Diencephalon (tissue), 1 donor: ENCODE measurements at places on chromosomes 1 and 21. TPM values are rescaled to one million over a fixed set of nuclear protein-coding genes. Genes with fewer than 3 reads are reported as not detected.

The PRPF38A gene
- 19.6 TPM for total RNA-seq

The ST6GALNAC3 gene
- 16.4 TPM for total RNA-seq

The SPRR2G gene
- total RNA-seq = not detected

The CD1B gene
- total RNA-seq = not detected

The ARTN gene
- 0.46 TPM for total RNA-seq

The RNF186 gene
- not detected for total RNA-seq

The CMPK1 gene
- 136 TPM for total RNA-seq

The PLEKHN1 gene
- not detected for total RNA-seq

The POLR3C gene
- total RNA-seq = 29.1 TPM

The CELA3A gene
- total RNA-seq = not detected

The NAV1 gene
- 71.0 TPM for total RNA-seq

The RCSD1 gene
- 7.4 TPM for total RNA-seq

The CATSPER4 gene
- total RNA-seq = not detected

The SLC5A9 gene
- total RNA-seq = 0.46 TPM

The SLC35D1 gene
- 14.1 TPM for total RNA-seq

The COL8A2 gene
- total RNA-seq = 2.1 TPM

The ANGPTL7 gene
- total RNA-seq = 0.23 TPM

The CELA2B gene
- not detected for total RNA-seq
